Thoracic aorta (tissue), 2 donors: ENCODE measurements at places on chromosomes 7 and 10. TPM values are rescaled to one million over a fixed set of nuclear protein-coding genes. Genes with fewer than 3 reads are reported as not detected.

DNA sequence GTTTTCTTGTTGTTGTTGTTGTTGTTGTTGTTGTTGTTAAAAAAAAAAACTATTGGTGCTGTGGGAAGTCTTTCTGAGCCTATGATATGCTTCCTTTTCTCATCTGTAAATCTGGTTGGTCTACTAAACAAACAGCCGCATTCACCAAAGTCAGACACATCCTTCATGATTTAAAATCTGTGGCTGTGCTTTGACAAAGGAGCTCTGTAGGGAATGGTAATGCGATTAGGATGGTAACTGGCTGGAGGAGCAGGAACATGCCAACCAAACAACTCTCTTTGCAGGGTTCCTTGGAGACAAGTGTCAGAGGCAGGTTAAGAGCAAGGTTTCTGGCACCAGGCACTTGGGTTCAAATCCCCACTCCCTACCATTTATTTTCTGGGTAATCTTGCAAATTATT, 14.9 kb upstream of the SP4 start:
- H3K4me3 ChIP-seq = no peak overlapping the region
- no peak overlapping the region for H3K27ac ChIP-seq
- no peaks in the 10 kb centered on the region for H3K27me3 ChIP-seq
- no peak for DNase-seq

GRCh38 chr10:106734220-106734619, 430.3 kb downstream of the SORCS1 start:
- H3K27ac ChIP-seq = no peak overlapping the region
- H3K36me3 ChIP-seq = no peaks in the 10 kb centered on the region
- H3K27me3 ChIP-seq = no peaks in the 10 kb centered on the region
- H3K4me1 ChIP-seq = no peaks in the 10 kb centered on the region
- no peak for DNase-seq
- no peak overlapping the region for H3K4me3 ChIP-seq

DNA sequence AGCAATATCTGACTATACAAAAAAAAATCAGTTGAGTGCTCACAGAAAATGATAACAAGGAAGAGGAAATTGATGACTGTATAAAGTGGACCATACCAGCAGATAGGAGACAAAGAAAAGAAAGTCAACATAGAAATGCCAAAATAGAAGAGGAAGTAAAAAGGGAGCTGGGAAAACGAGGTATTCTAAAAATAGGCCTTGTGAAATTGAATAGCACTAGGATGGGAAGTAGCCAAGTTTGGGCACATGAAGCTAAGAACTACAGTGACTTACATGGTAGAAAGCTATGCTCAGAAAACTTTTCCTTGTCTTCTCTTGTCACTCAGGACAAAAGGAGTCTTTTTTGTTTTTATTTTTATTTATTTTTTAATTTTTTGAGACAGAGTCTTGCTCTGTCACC, 76.2 kb upstream of the APBB1IP start:
- H3K27ac ChIP-seq = no peak overlapping the region
- DNase-seq = no peak
- H3K27me3 ChIP-seq = no peaks in the 10 kb centered on the region
- no peaks in the 10 kb centered on the region for H3K36me3 ChIP-seq
- no peak overlapping the region for H3K4me3 ChIP-seq

GRCh38 chr10:49168831-49169500, 19.2 kb downstream of the TMEM273 start:
- H3K27me3 ChIP-seq = no peaks in the 10 kb centered on the region
- H3K27ac ChIP-seq = no peak overlapping the region
- H3K4me3 ChIP-seq = no peak overlapping the region
- H3K36me3 ChIP-seq = no peaks in the 10 kb centered on the region

VWDE gene
- 0.14 TPM for total RNA-seq

GLRX3 gene
- total RNA-seq = 41.6 TPM

CLEC2L gene
- total RNA-seq = not detected
